ENCODE measurements at places on chromosomes 2 and 18.

DNA sequence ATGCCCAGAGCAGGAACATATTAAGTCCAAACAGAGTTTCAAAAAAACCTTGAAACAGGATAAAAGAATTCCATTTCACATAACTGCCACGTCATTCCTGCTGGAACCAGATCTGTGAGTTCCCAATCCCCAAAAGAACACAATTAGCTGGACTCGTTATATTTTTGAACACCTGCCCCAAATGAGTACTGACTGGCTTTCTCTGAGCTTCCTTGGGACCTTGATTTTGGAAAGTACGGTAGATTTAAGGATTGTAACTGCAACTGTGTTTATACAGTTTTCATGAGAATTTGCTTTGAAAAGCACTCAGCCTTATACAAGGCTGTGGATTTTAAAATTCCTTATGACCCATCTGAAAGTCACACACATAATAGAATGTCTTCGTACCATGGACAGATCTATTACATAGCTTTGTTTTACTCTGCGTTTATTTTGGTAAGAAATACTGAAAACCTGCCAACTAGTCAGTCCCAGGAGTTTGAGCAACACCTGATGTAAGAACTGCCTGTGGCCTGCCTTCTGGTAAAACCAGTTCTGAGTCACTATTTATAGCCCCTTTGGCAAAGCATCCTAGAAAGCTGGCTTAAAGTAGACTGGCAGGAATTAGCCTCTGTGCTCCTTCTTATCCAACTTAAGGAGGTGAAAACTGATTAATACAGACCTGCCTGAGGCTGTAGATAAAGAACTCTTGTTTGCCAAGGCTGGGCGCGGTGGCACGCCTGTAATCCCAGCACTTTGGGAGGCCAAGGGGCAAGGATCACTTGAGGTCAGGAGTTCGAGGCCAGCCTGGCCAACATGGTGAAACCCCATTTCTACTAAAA is 48.1 kb downstream of the MERTK start:
- no peak for DNase-seq

GRCh38 chr18:12598181-12598930 is 59.6 kb downstream of the SPIRE1 start:
- DNase-seq: no peak

- no peak for DNase-seq
These were observed 18.7 kb upstream of the FABP1 start for GRCh38 chr2:88146590-88146989.

DNA sequence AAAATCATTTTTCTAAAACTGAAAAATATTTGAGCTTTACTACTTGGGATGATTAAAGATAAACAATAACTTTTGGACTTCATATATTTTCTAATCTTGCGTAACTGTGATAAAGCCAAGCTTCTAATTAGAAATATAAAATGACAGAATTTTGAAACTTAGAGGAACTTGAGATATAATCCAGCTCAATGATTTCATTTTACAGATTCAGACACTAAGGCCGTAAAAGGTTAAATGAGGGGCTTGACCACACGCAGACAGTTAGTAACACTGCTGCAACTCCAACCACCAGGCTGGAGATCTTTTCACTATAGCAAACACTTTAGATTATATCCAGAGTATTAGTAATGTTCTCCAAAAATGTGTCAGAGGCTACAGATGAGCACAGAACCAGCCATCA is 445.5 kb downstream of the ZEB2 start:
- DNase-seq: no peak

GRCh38 chr18:22524783-22525182 is 107.1 kb upstream of the CTAGE1 start:
- DNase-seq: no peak

- no peak for DNase-seq
These were observed 71.8 kb downstream of the NUP35 start for GRCh38 chr2:183195998-183196409.

DNA sequence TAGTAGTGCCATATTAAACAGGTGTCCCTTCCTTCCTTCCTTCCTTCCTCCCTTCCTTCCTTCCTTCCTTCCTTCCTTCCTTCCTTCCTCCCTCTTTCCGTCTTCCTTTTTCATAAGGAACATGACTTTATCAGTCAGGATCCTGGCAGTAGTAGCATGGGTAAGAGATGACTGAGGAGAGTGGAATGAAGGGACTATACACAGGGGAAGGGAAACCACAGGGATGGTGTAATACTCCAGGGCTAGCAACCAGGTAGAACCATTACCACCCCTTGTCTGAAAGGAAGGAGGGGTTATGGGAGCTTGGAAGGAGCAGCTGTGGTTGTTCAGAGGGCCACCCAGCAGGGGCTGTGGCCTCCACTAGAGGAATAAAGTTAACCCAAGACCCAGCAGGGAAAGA is 23.2 kb upstream of the KDM3A start:
- no peak for DNase-seq

DNA sequence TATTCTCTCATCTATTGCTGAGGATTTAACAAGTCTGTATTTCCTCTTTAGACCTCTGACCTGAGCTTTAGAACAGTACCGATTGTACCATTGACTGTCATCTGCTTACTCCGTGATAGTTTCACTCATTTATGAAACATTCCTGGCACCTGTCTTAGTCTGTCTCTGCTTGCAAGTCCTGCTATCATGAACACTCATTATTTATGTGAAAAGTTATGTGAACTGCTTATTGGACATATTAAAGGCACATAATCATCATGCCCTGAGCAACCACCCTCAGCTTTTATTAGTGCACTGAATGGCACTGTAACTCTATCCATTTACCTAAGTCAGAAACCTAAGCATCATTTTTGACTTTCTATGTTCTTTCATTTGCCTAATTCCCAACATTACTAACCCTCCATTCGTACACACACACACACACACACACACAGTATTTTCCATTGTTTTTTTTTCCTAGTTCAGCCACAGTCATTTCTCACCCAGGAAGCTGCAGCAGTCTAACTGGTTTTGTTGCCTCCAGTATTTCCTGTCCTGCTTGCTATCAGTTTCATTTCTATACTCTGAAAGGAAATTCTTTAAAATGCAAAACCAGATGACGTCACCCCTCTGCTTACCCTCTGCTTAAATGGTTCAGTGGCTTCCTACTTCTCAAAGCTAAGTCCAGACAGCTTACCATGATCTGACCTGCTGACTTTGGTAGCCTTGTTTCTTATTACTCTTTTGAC is 146.1 kb downstream of the HAUS1 start:
- peak; percentile 75 for DNase-seq

- DNase-seq: no peak
These were observed 102.9 kb downstream of the NUP35 start for GRCh38 chr2:183227176-183227575.

GRCh38 chr2:30233271-30234009 is 2.1 kb downstream of the LBH start:
- no peak for DNase-seq

GRCh38 chr18:52183107-52183506 is 156.9 kb upstream of the DCC start:
- no peak for DNase-seq

- DNase-seq: no peak
These were observed 105.6 kb upstream of the ZNF521 start for GRCh38 chr18:25457601-25458000.

- no peak for DNase-seq
These were observed 98.7 kb upstream of the MGAT5 start for GRCh38 chr2:134155134-134155533.

DNA sequence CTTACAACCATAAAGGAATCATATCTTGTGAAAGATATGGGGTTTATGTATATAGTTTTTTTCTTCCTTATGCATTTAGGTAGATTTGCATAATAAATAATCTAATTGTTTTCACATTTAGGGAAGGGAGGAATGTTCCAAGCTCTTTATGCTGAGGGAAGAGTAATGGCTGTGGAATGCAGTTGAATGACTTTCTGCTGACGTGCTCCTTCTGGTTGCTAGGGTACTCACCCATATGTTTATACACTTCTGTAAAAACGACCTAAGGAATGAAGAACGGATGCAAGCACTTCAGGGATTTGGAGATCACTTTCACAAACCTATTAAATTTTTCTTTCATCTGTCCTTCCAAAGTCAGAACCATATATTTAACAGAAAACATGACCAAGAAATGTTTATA is 29.2 kb upstream of the PPP4R1 start:
- DNase-seq: no peak

DNA sequence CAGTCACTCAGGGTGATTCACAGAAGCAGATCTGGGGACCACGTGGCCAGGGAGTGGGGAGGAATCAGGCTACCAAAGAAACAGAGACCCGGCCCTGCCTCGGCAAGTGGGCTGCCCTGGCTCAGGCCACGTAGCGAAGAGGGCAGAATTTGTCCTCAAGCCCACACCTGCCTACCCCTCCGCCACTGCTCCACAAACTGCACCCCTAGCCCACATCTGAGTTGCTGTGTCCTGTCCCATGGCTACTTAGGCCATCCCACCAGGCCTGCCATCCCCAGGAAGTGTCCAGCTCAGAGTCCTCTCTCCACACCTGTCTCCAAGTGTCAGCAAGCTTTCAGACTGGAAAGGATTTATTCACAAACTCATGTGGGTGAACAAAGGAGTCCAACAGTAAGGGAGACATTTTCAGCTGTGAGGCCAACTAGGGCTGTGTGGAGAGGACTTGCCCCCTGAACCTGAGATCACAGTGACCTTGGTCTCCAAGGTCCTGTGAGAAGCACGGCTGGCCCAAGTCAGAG is 31.7 kb upstream of the ASPRV1 start:
- no peak for DNase-seq
